ENCODE measurements at places on chromosomes 1 and 21. TPM values are rescaled to one million over a fixed set of nuclear protein-coding genes. Genes with fewer than 3 reads are reported as not detected.
A peak's percentile ranks its signal among the peaks of the same experiment; 100 is the strongest.

DNA sequence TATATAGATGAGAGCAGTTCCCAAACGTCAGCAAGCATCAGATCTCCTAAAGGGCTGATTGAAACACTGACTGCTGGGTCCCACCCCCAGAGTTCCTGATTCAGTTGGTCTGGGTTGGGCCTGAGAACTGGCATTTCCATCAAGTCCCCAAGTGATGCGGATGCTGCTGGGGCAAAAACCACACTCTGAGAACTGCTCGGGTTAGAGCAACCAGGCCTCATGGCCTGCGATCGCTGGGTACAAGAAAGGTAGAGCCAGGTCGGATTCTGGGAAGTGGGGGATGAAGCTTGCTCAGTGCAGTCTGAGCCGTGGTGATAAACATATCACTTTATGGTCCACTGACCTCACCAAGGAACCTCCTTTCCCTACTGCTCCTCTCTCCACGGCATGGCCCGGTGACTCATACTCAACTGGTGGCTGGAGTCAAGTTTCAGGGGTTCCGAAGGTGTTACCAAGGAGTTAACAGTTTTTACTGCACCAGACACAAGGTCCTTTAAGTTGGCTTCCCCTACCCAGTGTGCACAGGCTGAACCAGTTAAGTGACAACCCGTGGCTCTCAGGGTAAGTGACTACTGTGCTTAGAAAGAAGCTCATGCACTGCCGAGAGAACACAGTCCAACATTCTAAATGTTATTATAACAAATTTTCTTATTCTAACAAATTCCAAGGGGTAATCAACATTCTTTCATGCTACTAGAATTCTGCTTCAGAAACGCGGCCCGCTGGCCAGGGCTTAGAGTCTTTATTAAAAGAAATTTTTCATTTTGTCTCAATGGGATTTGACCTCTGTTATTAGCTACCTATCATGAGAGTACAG is 153.5 kb downstream of the TGFBR3 start:
- no peaks in the 10 kb centered on the region for H3K27me3 ChIP-seq
- DNase-seq, result no peak
- no peak overlapping the region for H3K4me3 ChIP-seq
- H3K4me1 ChIP-seq, result peaks cover 28% of the 10 kb centered on the region
- peak overlapping the region; percentile 36 for H3K27ac ChIP-seq

DNA sequence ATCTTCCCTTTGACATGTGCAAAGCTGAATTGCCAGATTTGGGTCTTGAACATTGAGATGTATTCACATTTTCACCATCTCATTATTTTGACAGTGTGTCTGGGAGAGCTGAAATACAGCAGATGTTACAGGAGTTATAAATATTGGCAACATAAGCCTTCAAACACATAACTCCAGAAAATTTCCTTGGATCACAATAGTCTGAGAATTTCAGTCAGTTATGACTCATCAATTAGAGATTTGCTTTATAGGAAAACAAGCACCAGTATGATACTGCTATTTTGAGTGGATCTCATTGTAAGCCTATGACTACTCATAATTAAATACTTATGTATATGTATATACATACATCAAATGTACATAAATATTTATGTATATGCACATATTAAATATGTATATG is 1171.8 kb downstream of the AMY1C start:
- DNase-seq, result no peak
- H3K4me3 ChIP-seq, result no peak overlapping the region
- peaks cover 5% of the 10 kb centered on the region for H3K36me3 ChIP-seq

- no peak overlapping the region for H3K4me3 ChIP-seq
- no peak overlapping the region for H3K27ac ChIP-seq
- H3K4me1 ChIP-seq, result no peaks in the 10 kb centered on the region
- no peak for DNase-seq
- no peaks in the 10 kb centered on the region for H3K36me3 ChIP-seq
- peaks cover 6% of the 10 kb centered on the region for H3K27me3 ChIP-seq
Measured at GRCh38 chr1:232538224-232538942, 91.5 kb downstream of the SIPA1L2 start.

GRCh38 chr1:170555370-170555769 is 23.4 kb downstream of the GORAB start:
- DNase-seq, result no peak
- H3K4me1 ChIP-seq, result peaks cover 2% of the 10 kb centered on the region
- H3K27me3 ChIP-seq, result no peaks in the 10 kb centered on the region
- no peak overlapping the region for H3K27ac ChIP-seq

DNA sequence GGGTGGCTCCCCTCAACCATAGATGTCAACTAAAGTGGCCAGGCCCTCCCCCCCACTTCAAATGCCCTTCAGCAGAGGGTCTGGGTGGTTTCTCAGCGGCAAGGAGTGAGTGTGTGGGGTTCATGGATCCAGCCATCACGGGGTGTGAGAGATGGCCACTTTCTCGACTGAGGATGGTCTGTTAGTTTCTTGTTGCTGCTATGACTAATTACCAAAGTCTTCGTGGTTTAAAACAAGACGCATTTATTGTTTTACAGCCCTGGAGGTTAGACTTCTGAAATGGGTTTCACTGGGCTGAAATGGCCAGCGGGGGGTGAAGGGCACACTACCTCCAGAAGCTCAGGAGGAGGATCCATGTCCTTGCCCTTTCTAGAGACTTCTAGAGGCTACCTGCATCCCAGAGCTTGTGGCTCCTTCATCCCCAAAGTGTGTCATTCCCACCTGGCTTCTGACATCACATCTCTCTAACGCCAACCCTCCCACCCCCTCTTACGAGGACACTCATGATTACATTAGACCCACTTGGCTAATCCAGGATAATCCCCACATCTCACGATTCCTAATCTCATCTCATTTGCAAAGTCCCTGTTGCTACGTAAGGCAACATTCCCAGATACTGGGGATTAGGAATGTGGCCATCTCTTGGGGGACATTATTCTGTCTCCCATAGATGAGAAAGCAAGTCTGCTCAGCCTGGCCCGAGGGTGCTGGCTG is 53.0 kb downstream of the EPHB2 start:
- H3K36me3 ChIP-seq, result no peaks in the 10 kb centered on the region
- no peak for DNase-seq
- no peak overlapping the region for H3K4me3 ChIP-seq
- H3K27me3 ChIP-seq, result no peaks in the 10 kb centered on the region
- H3K27ac ChIP-seq, result no peak overlapping the region
- H3K4me1 ChIP-seq, result peaks cover 3% of the 10 kb centered on the region

GRCh38 chr1:41394959-41395956 is 34.0 kb downstream of the FOXO6 start:
- H3K4me1 ChIP-seq, result no peaks in the 10 kb centered on the region
- no peaks in the 10 kb centered on the region for H3K36me3 ChIP-seq
- H3K4me3 ChIP-seq, result no peak overlapping the region
- no peak for DNase-seq
- peaks cover 24% of the 10 kb centered on the region for H3K27me3 ChIP-seq

RPE65 gene
- not detected for total RNA-seq

DNA sequence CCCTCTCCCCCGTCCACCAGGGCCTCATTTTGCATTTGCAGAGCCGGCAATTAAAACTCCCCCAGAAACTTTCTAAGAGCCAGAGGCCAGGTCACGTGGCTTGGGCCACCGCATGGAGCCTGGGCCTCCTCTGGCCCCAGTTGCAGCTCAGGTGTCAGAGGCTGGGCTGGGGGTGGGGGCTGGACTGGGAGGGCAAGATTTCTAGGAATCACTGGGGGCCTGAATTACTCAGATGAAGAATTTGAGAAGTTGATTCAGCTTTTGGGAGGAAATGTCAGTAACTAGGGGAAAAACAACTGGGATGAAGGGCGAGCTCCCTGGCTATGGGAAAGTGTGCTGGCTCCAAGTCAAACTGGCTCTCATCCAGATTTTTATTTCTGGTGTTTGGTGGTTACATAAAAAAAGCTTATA is 151.0 kb downstream of the CDC7 start:
- H3K36me3 ChIP-seq, result no peaks in the 10 kb centered on the region
- H3K27me3 ChIP-seq, result no peaks in the 10 kb centered on the region
- H3K4me3 ChIP-seq, result no peak overlapping the region
- H3K4me1 ChIP-seq, result peaks cover 19% of the 10 kb centered on the region
- H3K27ac ChIP-seq, result no peak overlapping the region

DNA sequence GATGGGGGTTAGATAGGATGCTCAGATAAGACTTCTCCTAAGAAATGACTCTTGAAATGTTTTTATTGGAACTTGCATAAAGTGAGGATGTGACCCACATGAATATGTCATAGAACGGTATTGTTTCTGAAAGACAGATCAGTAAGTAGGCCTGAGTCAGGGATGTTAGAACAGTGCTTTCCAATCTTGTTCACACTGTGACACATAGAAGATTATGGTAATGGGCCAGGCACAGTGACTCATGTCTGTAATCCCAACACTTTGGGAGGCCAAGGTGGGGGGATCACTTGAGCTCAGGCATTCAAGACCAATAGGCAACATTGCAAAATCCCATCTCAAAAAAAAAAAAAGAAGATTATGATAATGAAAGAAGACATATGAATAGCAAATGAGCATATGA is 32.9 kb downstream of the FMO4 start:
- H3K27ac ChIP-seq, result no peak overlapping the region
- peaks cover 4% of the 10 kb centered on the region for H3K27me3 ChIP-seq
- no peaks in the 10 kb centered on the region for H3K4me1 ChIP-seq
- no peak overlapping the region for H3K4me3 ChIP-seq

Data from naive thymus-derived CD8-positive, alpha-beta T cell (primary cell).